ENCODE measurements at places on chromosomes 6 and 20.

GRCh38 chr6:168037242-168037641 lies 39.8 kb downstream of the KIF25 start:
- DNase-seq = no peak

DNA sequence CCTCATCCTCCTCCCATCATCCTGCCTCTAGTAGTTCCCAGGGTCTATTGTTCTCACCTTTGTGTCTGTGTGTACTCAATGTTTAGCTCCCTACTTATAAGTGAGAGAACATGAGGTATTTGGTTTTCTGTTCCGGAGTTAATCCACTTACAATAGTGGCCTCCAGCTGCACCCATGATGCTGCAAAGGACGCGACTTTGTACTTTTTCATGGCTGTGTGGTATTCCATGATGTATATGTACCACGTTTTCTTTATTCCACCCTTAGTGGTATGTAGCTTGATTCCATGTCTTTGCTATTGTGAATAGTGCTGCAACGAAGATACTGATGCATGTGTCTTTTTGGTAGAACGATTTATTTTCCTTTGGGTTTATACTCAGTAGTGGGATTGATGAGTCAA lies 18.5 kb upstream of the ABT1 start:
- DNase-seq = no peak

DNA sequence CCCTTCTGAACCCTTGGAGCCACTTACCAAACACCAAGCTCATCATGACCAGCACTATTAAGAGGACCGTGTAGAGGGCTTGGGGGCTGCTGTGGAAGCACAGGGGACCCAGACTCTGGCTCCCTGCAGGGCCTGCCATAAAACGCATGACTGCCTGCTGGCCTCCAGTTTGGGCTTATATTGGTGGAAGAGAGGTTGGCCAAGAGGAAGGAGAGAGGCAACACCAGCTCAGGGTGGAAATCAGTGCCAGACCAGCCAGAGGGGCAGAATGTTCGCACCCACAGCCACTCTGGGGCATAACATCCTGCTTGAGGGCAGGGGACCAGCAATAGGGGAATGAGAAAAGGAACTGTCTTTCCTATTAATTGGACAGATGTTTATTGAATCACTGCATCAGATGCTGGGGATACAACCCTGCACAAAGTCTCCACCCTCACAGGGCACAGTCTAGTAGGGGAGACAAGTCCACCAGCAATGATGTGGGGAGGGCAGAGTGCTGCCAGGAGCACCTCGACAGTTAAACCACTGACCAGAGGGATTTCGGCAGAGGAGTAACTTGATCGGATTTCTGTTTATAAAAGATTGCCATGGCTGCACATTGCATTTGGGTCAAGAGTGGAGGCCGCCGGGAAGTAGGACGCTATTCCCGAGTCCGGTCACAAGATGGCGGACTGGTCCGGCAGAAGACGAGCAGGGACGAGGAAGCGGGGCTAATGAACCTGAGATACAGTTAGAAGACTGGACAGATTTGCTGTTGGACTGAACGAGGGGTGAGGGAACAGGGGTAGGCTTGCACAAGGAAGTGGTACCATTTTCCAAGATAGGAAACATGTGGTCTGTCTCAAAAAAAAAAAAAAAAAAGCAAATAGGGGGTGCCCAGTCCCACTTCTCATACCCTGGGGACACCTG lies at the start of gene LY6G5C:
Gene LY6G5C (minus strand): TSS at position 842 of the 909 bp plus-strand sequence. CDS start 694 bp downstream, at position 148.
- peak; percentile 73 for DNase-seq

GRCh38 chr20:44918761-44919160 lies 8.9 kb downstream of the PABPC1L start:
- no peak for DNase-seq

DNA sequence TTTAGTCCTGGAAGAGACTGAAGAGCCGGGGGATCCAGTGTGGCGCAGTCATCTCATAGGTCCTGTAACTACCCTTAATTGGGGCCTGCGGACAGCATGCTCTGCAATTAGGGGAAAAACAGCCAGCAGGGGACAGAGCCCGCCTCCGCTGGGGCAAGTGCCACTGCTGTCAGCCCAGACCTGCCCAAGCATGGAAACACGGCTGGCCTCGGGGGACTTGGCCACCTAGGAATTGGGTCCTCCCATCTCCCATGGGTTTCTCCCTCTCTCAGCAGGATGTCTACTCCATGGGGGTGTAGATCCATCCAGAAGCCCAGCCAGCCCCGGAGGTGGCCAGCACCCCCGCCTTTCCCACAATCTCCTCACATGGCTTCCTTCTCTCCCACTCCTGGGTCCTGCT lies 3.6 kb downstream of the GHRH start:
- no peak for DNase-seq

Measured in neural crest cell (in vitro differentiated cells).